Aortic smooth muscle cell (primary cell): ENCODE measurements at places on chromosomes 7 and 10. TPM values are rescaled to one million over a fixed set of nuclear protein-coding genes. Genes with fewer than 3 reads are reported as not detected.

The FAM53B gene
- 8.3 and 9.7 TPM in 2 replicates for total RNA-seq

The PLXNA4 gene
- 1.5 and 2.0 TPM in 2 replicates for total RNA-seq

The THSD7A gene
- 1.1 and 1.5 TPM in 2 replicates for total RNA-seq

The MYL7 gene
- not detected in 2 replicates for total RNA-seq

The MYL10 gene
- total RNA-seq = not detected in 2 replicates

The PNLIP gene
- total RNA-seq = not detected in 2 replicates

The AOAH gene
- total RNA-seq = not detected in 2 replicates

The PSD gene
- total RNA-seq = 0.12 and 0.26 TPM in 2 replicates

The DEPP1 gene
- 36.6 and 79.2 TPM in 2 replicates for total RNA-seq

The SPDYE1 gene
- total RNA-seq = not detected in 2 replicates

The LIPN gene
- not detected in 2 replicates for total RNA-seq

The BPGM gene
- total RNA-seq = 46.6 and 48.4 TPM in 2 replicates

The FAM13C gene
- 3.4 and 4.4 TPM in 2 replicates for total RNA-seq

The AKR1B1 gene
- 72.8 and 82.0 TPM in 2 replicates for total RNA-seq

The MTPN gene
- total RNA-seq = 146 and 167 TPM in 2 replicates

The C10orf53 gene
- not detected in 2 replicates for total RNA-seq

The PRR15 gene
- total RNA-seq = 0.19 TPM in 1 of 2 replicates, not detected in the other

The UNCX gene
- total RNA-seq = not detected in 2 replicates

The RAB19 gene
- total RNA-seq = not detected in 2 replicates

The OPN1SW gene
- not detected in 2 replicates for total RNA-seq

The HYAL4 gene
- not detected in 2 replicates for total RNA-seq

The LRRC18 gene
- not detected in 2 replicates for total RNA-seq

The FGF8 gene
- total RNA-seq = not detected in 2 replicates
